ENCODE measurements at places on chromosomes 7 and 10. TPM values are rescaled to one million over a fixed set of nuclear protein-coding genes. Genes with fewer than 3 reads are reported as not detected.
A peak's percentile ranks its signal among the peaks of the same experiment; 100 is the strongest.

GRCh38 chr7:122438006-122438405, 133.5 kb upstream of the FEZF1 start:
- DNase-seq = no peak

DNA sequence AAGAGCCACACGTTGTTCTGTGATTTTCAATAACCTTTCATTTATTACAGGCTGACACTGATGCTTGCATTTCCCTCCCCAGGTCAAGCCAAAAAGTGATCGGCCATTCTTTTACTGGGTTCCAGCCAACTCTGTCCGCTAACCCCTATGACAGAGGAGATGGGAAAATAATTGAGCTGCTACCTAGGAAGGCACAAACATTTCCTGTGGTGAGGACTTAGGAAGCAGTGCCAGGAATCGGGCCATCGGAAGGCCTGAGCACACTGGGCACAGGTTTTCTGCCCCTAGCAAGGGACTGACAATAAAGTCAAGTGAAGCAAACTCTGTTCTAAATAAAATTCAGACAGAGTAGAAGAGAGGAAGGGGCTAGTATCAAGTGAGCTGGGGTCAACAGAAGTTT, 313.0 kb upstream of the AOAH start:
- no peak for DNase-seq

DNA sequence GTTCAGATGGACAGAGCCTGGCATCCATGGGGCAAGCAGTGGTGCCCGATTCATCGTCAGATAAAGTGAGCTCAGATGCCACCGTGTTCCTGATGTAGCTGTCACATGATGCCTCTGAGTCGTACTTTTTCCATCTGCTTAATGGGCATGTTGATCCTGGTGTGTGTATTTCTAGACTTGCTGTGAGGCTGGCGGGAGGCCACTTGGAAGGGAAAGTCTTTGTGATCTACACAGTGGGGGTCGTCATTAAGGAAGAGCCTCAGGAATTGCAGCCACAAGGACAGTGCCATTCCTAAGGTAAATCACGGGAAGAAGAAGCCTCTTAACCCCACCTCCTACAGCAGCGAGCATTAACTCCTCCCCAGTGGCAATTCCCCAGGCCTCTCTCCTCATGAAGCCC, 63.0 kb downstream of the RGS10 start:
- no peak for DNase-seq

DNA sequence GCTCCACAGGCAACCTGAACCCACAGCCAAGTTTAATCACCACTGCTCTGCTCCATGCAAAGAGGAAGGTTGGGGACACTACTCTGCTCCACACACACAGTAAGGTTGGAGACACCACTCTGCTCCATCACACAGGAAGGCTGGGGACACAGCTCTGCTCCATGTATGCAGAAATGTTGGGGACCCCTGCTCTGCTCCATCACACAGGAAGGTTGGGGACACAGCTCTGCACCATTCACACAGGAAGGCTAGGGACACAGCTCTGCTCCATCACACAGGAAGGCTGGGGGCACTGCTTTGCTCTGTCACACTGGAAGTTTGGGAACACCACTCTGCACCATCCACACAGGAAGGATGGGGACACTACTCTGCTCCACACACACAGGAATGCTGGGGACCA, 14.8 kb upstream of the ADARB2 start:
- DNase-seq = no peak

DNA sequence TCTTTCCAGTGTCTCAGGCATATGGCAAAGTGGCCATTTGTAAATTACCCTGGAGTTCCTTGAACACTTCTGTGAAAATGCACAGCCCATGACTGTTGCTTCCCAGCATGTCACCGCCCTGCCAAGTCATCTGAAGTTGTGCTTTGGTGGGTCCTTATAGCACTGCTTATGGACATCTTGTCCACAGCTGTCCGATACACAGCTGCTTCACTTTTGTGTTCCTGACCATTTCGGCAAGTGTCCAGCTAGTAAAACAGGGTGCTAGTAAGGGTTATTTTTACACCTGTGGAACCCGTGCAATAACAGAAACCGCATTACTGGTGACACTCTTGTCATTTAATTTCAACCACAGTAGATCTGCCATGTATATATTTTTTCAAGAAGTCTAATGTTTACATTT, 29.7 kb downstream of the PIP4K2A start:
- no peak for DNase-seq

DNA sequence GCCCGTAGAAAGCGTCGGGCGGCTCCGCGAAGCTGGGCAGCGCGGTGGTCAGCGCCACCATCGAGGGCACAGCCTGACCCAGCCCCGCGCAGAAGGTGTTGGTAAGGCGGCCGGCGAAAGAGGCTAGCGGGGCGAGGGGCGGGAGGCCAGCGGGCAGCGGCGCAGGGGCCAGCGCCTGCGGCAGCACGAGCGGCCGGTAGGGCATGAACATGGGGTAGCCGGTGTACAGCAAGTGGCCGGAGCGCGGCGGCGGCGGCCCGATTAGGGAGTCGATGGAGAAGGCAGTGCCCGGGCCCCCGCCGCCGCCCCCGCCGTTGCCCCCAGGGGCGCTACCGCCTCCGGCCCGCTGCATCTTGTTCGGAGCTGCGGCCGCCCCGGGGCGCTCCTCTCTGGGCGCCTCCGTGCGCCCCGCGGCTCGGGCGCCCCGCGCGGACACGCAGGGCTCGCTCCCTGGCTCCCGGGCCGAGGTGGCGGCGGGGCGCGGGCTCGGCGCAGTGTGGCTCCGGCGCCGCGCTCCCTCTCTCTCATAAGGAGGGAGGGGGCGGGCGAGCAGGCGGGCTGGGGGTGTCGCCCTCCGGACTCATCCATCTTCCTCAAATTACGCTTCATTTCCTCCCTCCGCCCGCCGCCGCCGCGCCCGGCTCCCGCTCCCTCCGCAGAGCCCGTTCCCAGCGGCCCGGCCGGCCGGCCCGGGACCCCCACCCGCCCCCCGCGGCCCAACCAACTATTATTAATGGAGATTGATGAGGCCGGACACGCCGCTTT, at the start of gene GBX1:
Gene GBX1, minus strand, starts transcription at position 498 of the 765 bp plus-strand sequence. Its CDS starts 146 bp downstream, at position 352.
- no peak for DNase-seq

- DNase-seq = peak; percentile 32
Measured at GRCh38 chr10:104054430-104054829, 31.2 kb downstream of the COL17A1 start.

- DNase-seq = peak; percentile 56
Measured at GRCh38 chr10:117165538-117166417, 27.7 kb upstream of the VAX1 start.

GRCh38 chr7:102101926-102102325, 184.7 kb upstream of the SH2B2 start:
- no peak for DNase-seq

- no peak for DNase-seq
Measured at GRCh38 chr7:95794917-95795515, 22.7 kb downstream of the DYNC1I1 start.

GRCh38 chr7:151176401-151176800, 8.9 kb upstream of the GBX1 start:
- DNase-seq = no peak

DNA sequence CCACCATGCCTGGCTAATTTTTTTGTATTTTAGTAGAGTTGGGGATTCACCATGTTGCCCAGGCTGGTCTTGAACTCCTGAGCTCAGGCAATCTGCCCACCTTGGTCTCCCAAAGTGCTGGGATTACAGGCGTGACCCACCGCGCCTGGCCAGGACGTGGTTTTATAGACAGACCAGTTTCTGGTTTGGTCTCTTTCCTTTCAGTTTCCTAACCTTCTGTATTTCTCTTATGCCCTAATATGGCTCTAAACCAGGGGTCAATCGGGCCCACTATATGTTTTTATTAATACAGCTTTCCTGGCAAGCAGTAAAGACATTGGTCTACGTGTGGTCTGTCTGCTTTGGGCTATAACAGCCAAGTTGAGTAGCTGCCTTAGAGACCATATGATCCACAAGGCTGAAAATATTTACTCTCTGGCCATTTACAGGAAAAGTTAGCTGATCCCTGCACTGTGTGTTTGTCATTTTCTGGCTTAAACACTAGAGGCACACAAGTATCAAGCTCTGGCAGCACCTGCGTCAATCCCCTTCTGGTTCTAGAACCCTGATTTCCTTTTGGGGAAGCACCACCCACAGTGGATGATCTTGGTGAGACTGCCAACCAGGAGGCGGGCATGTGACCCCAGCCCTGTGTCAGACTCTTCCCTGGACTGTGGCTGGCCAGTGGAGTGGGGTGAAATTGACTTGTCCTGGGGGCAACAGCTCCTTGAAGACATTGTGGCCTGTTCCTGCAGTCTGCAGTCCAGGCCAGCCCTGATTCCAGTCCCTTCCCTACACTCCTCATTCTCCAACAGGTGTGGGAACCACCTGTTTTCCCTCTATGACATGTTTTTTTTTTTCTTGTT, 497.2 kb downstream of the PLXNA4 start:
- DNase-seq = no peak

DNA sequence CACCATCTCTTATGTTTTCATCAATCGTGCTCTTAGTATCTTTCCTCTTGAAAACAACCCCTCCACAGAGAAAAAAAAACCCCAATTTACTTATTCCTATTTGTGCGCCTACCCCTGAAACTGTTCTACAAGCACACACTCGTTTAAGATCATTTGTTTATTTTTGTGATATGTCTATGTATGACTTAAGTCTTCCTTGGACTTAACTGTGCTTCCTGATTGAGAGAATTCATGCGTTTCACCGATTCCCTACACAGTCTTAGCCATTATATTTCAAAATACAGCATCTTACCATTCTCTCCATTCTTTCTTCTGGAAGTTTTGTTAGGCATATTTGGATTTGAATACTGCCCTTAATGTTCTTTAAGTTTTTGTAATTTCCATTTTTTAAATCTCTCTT, 159.4 kb downstream of the MLLT10 start:
- DNase-seq = no peak

GRCh38 chr10:35456784-35457183, 120.5 kb downstream of the CCNY start:
- DNase-seq = no peak

DNA sequence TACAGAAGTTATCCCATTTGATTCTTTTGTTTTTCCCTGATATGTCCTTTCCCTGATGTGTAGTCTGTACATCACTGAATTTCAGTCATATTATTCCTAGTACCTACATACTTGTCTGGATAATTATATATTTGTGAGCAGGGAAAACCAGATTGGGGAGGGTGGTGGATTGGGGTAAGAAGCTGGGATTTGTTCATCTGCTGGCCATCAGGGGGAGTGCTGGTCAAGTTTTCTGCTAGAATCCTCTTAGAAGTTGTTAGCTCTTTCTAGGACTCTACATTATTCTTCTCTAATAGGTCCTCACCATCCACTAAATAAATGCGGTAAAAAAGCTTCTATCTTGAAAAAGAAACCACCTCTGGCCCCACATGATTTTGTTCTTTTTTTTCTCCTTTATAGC, 232.7 kb upstream of the TAC1 start:
- no peak for DNase-seq

GRCh38 chr10:77592946-77593636, 44.5 kb downstream of the KCNMA1 start:
- peak; percentile 57 for DNase-seq

GRCh38 chr10:93741367-93741766, 16.4 kb upstream of the LGI1 start:
- no peak for DNase-seq

DNA sequence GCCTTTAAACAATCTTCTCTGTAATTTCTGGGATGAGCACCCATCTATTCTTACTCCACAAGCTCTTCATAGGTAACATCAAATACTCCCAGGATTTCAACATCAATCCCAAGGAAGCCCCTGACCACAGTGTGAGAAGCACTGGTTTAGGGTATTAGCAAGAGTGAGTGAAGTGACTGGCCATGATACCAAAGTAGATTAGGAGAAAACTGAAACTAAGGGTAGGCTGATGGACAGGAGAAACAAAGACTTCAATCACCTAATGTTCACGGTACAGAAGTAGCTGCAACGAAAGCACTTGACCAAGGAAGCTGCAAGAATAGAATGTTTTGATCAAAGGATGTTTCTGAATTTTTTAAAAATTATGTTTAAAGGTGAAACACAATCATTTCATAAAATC, 49.8 kb downstream of the LMBR1 start:
- no peak for DNase-seq

DNA sequence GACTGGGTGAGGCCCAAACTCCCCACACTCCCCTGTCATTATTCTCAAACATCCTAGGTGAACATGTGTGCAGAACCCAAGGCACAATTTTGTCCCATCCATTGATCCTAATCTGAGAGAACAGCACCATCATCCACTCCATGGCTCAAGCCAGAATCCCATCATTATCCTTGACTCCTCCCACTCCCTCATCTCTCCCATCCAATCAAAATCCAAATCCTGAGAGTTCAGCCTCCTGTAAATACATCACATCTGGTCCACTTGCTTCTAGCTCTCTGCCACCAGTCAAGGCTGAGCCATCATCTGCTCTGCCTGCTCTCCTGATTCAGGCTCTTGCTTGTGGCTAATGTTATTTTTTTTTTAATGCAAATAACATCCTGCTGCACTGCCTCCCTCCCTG, 75.9 kb upstream of the SLF2 start:
- DNase-seq = no peak

Gene ABCB4
- 0.70 TPM for total RNA-seq

Gene SKIDA1
- total RNA-seq = 0.27 TPM

Gene CACNB2
- 35.4 TPM for total RNA-seq

Gene PRLHR
- not detected for total RNA-seq

Gene FBXL13
- total RNA-seq = 2.6 TPM

Gene SEMA4G
- 16.5 TPM for total RNA-seq

Gene MBLAC1
- 4.1 TPM for total RNA-seq

Gene CALHM2
- 8.6 TPM for total RNA-seq

Gene SSC4D
- total RNA-seq = not detected

Gene NEUROG3
- total RNA-seq = not detected

Gene ELAPOR2
- 6.4 TPM for total RNA-seq
